ENCODE measurements at places on chromosomes 1 and 21.

DNA sequence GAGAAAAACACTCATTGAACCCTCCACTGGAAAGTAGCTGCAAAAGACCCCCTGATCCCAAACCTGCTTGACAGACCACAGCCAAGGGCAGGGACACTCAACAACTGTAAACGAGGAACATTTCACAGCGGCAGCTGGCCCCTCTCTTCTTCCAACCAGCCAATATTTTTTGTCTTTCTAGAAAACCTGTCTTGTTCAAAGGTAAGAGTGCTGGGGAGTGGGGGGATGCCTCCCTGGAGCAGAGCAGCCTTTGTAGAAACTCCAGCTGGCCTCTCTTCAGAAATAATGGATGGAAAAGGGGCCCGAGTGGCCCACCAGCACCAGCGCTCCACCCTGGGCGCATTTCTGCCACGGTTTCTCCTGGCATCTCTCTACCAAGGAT, 384.0 kb downstream of the RRAGC start:
- DNase-seq = no peak

DNA sequence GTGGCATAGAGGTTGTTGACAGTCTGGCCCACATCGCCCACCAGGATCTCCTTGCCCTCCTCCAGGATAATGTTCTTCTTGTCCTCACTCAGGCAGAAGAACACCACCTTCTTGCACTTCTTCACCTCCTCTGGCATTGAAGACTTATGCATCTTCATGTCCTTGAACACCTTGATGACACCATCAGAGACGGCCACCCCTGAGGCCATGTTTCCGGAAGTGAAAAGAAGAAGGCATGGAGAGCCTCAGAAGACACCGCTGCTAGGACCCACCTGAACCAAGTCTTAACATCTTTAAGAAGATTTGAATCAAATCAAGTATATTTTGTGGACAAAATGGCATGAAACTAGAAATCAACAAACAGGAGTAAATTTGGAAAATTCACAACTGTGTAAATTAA, 56.2 kb downstream of the C1orf185 start:
- DNase-seq = no peak

- peak; percentile 43 for DNase-seq
Measured at GRCh38 chr1:1200876-1201810, 5.2 kb downstream of the TNFRSF18 start.

GRCh38 chr1:154695985-154696384, 88.0 kb upstream of the ADAR start:
- no peak for DNase-seq

- no peak for DNase-seq
Measured at GRCh38 chr21:15139898-15140297, 75.1 kb upstream of the NRIP1 start.

GRCh38 chr1:18668750-18669404, 38.2 kb downstream of the PAX7 start:
- no peak for DNase-seq

Data from EL (cell line).